Psoas muscle (tissue), 8 donors: ENCODE measurements at places on chromosomes 6 and 20. TPM values are rescaled to one million over a fixed set of nuclear protein-coding genes. Genes with fewer than 3 reads are reported as not detected.

Gene PSORS1C2
- total RNA-seq, result not detected

DNA sequence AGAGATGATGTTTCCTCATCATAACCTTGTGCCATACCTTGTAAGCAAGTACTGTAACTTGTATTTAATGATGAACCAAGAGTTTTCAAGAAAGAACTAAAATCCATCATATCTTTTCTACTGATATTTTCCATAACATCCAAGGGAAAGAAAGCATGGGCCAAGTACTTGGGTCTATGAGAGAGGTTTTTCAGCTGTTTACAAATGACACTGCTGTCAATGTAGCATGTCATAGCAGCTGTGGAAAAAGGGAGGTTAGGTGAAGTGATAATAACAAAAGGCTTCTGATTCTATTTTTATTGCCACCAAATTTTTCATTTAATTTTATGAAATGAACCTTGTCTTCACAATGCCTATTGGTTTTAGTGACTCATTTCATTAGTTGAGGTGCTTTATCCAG, 482.3 kb downstream of the LMBRD1 start:
- H3K36me3 ChIP-seq, result no peaks in the 10 kb centered on the region
- no peak overlapping the region for H3K27ac ChIP-seq
- H3K27me3 ChIP-seq, result no peaks in the 10 kb centered on the region
- no peak overlapping the region for H3K4me3 ChIP-seq
- no peak for DNase-seq
- no peaks in the 10 kb centered on the region for H3K4me1 ChIP-seq

- no peak for DNase-seq
- H3K4me3 ChIP-seq, result no peak overlapping the region
- H3K27me3 ChIP-seq, result no peaks in the 10 kb centered on the region
- no peak overlapping the region for H3K27ac ChIP-seq
Measured at GRCh38 chr6:5950361-5950785, 56.4 kb downstream of the NRN1 start.

DNA sequence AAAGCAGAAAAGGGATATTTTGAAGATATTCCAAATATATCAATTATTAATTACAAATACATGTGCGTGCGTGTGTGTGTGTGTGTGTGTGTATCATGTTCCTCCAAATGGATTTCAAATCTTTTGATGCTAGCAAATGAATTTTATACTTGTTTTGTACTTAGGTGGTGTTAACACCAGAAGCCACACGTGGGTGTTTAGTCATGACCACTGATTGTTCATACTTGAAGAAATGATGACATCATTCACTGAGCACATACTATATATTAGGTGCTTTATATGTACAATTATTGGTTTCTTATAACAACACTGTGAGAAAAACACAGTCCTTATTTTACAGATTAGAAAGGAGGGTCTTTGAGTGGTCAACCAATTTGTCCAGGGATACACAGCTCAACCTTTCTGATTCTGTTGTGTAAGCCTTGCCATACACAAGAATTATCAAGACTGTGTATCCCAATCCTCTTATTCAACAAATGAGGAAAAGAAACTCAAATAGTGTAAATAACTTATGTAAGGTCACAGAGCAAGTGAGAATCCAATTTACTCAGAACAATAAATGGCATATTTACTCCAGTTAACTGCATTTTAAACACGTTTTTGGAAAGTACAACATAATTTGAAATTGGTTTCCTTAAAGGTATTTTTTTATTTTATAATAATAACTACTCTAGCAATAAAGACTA, 88.5 kb downstream of the BCAS1 start:
- H3K4me1 ChIP-seq, result no peaks in the 10 kb centered on the region
- no peak overlapping the region for H3K4me3 ChIP-seq
- H3K36me3 ChIP-seq, result no peaks in the 10 kb centered on the region
- no peak for DNase-seq
- H3K27me3 ChIP-seq, result no peaks in the 10 kb centered on the region
- no peak overlapping the region for H3K27ac ChIP-seq

DNA sequence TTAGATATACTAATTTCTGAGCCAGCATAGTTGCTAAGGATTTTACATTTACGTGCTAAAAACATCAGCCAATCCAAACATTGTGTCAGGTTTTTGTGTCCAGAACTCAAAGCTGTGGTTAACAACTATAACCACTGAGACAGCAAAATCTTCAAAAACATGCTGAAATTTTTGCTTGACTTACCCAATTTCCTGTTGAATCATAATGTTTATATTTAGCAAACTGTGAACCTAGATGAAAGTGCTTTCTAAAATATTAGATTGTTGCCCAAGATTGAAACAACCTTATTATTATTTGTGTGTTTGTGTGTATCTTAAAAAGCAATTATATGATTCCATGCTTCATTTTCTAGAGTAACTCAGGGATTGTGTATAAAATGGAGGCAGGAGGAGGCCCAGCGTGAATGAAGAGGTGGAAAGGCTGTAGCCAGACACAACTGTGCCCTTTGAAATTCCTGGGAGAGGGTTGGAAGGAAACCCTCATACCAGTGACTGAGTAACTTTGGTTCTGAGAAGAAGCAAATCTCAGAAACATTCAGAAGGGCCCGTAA, 48.0 kb downstream of the ARMC2 start:
- no peaks in the 10 kb centered on the region for H3K36me3 ChIP-seq
- H3K27ac ChIP-seq, result peak overlapping the region; percentile 78
- no peak overlapping the region for H3K4me3 ChIP-seq
- no peaks in the 10 kb centered on the region for H3K27me3 ChIP-seq
- peaks cover 37% of the 10 kb centered on the region for H3K4me1 ChIP-seq

DNA sequence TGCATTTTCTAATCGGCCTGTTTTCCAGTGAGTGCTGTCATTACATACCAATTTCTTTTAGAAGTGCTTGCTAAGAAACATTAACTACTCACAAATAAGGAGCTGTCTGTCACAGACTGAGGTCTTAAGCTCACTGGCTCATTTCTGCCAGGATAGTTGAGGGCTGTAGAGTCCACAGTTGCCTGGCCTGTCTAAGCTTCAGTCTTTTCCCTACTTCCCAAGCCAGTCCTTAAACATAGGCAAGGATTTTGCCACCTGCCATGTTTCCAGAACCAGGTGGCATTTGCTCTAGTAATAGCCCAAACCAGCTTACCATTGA, 84.7 kb downstream of the LINC00237 start:
- no peaks in the 10 kb centered on the region for H3K36me3 ChIP-seq
- H3K4me1 ChIP-seq, result no peaks in the 10 kb centered on the region
- no peak for DNase-seq
- H3K27ac ChIP-seq, result no peak overlapping the region
- H3K4me3 ChIP-seq, result no peak overlapping the region

DNA sequence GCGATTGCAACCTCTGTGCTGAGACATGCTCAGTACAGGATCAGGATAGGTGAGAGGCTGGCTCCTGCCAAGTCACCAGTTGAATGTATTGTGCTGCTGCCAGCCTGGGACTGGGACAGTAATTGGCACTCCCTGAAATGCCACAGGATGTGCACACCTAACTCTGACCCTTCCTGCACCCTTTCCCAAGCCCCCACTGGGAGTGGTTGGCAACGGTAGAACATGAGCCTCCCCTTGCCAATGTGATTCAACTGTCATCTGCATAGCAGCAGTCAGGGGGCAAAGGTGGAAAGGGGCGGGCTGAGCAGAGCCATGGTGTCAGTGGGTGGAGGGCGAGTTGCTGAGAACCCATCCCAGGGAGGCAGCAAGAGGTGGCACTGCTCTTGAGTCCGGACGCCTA, 15.4 kb downstream of the SPINT3 start:
- H3K36me3 ChIP-seq, result no peaks in the 10 kb centered on the region
- no peak for DNase-seq
- no peak overlapping the region for H3K27ac ChIP-seq
- H3K4me1 ChIP-seq, result no peaks in the 10 kb centered on the region
- H3K4me3 ChIP-seq, result no peak overlapping the region

GRCh38 chr6:157381631-157382621, 936 bp downstream of the ZDHHC14 start:
- H3K4me1 ChIP-seq, result peaks cover 26% of the 10 kb centered on the region
- peak overlapping the region; percentile 96 for H3K4me3 ChIP-seq
- no peaks in the 10 kb centered on the region for H3K36me3 ChIP-seq
- H3K27ac ChIP-seq, result peak overlapping the region; percentile 94

DNA sequence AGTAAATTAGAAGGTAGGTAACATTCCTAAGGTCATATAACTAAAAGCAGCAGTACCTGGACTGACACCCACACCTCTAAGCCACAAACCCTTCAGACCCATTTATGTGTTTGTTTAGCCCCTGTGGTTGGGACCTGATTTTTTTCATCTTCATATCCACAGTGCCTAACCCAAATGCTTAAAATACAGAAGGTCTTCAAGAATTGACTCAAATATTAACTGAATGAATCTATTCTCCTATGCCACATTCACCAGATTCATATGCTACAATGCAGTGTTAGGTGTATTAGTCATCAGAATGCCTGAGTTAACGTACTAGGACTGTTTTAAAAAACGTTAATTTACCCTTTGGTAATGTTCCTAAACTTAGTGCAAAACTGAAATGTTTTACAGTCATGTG, 124.8 kb downstream of the AHI1 start:
- H3K4me1 ChIP-seq, result no peaks in the 10 kb centered on the region
- H3K27me3 ChIP-seq, result no peaks in the 10 kb centered on the region
- no peak overlapping the region for H3K27ac ChIP-seq
- no peaks in the 10 kb centered on the region for H3K36me3 ChIP-seq
- no peak for DNase-seq

Gene MYL9
- 86.6 TPM for total RNA-seq

DNA sequence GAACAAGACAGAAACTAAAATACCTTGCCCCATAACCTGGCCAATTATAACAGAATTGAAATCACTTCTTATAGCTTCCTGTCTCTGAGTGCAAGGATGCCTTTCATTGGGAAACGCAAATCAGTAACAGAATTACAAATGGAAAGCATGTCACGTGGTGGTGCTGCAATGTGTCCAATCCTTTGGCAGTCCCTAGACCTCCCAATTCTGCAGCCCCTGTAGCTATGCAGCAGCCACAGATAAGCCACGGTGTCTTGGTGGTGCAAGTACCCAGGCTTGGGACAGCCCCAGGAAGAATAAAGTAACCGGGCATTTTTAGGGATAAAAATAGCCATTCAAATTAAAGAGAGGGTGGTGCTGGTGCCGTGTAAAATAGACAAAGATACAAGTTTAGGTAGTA, 134.6 kb upstream of the CCN2 start:
- H3K4me1 ChIP-seq, result no peaks in the 10 kb centered on the region
- no peak overlapping the region for H3K4me3 ChIP-seq
- H3K36me3 ChIP-seq, result no peaks in the 10 kb centered on the region
- H3K27me3 ChIP-seq, result no peaks in the 10 kb centered on the region

Gene ELOVL2
- 0.36 TPM for total RNA-seq

DNA sequence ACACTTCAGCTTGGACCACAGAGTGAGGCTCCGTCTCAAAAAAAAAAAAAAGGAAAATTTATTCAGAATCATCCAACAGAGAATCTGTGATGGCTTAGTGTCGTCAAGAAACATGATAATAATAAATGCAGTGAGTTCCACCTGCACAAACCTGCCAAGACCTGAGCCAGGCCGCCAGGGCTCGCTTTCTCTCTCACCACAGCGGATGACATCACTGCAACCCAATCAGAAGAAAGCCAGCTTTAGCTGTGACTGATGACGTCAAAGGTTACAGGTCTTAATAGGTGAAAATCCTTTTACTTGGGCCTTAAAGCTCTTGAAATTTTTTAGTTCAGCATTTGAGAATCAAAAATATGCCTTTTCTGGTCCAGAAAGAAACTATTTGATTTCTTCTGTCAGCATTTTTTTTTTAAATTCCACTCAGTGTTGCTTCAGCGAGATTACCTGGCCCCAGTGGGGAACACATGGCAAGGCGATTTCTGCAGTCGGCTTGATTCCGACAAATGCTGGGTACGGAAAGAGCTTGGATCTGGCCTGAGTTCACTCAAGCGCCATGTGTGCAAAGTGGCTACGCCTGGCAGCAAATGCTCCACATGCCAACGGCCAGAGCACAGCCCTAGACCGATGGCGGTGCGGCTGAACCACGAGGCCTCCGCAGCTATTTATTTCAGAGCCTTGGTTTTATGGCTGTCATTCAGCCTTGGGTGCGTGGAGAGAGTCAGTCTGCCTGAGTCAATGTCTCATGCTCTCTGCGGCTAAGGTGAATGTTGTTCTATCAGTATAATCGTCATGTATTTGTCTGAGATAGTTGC, 105.7 kb upstream of the QKI start:
- H3K4me3 ChIP-seq, result no peak overlapping the region
- no peaks in the 10 kb centered on the region for H3K4me1 ChIP-seq
- H3K27ac ChIP-seq, result no peak overlapping the region
- no peaks in the 10 kb centered on the region for H3K36me3 ChIP-seq
- H3K27me3 ChIP-seq, result no peaks in the 10 kb centered on the region

DNA sequence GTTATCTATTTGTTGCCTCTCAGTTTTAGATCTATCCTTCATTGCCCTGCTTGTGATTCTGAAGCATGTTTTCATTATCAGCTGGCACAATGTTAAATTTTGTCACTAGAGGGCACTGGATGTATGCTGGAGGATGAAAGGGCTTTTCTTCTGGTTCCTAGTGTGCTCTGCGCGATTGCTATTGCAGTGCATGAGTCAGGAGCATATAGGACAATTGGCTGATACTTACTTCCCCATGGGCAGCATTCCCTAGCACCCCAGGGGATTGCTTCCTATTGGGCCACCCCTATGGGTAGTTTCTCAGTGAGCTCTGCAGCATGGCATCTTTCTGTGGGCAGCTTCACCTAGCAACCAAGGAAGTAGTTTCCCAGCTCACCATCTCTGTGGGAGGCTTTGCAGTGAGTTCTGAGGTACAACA, 280.3 kb upstream of the SYNCRIP start:
- no peaks in the 10 kb centered on the region for H3K4me1 ChIP-seq
- DNase-seq, result no peak
- H3K27me3 ChIP-seq, result no peaks in the 10 kb centered on the region
- no peaks in the 10 kb centered on the region for H3K36me3 ChIP-seq

Gene KIAA1755
- total RNA-seq, result 0.69 TPM

GRCh38 chr6:20924911-20925543, 390.8 kb downstream of the CDKAL1 start:
- H3K4me1 ChIP-seq, result no peaks in the 10 kb centered on the region
- H3K36me3 ChIP-seq, result no peaks in the 10 kb centered on the region
- no peak overlapping the region for H3K27ac ChIP-seq
- H3K27me3 ChIP-seq, result no peaks in the 10 kb centered on the region

Gene CCDC170
- 0.14 TPM for total RNA-seq

Gene SPDEF
- 0.22 TPM for total RNA-seq

Gene TTI1
- total RNA-seq, result 14.2 TPM

- no peaks in the 10 kb centered on the region for H3K4me1 ChIP-seq
- no peak overlapping the region for H3K4me3 ChIP-seq
- DNase-seq, result no peak
- no peaks in the 10 kb centered on the region for H3K27me3 ChIP-seq
Measured at GRCh38 chr20:4383961-4384360, 337.7 kb upstream of the PRND start.

GRCh38 chr6:968791-969190, 275.9 kb upstream of the EXOC2 start:
- no peak for DNase-seq
- H3K27me3 ChIP-seq, result no peaks in the 10 kb centered on the region
- H3K36me3 ChIP-seq, result no peaks in the 10 kb centered on the region
- H3K4me3 ChIP-seq, result no peak overlapping the region

- no peaks in the 10 kb centered on the region for H3K36me3 ChIP-seq
- H3K4me3 ChIP-seq, result no peak overlapping the region
- no peak for DNase-seq
- H3K27ac ChIP-seq, result no peak overlapping the region
- H3K4me1 ChIP-seq, result no peaks in the 10 kb centered on the region
Measured at GRCh38 chr6:111772381-111772780, 100.9 kb downstream of the FYN start.
